A549 treated with GW870086 at 1 μM for 4 hours (cell line): ENCODE measurements at places on chromosomes 2 and 18. TPM values are rescaled to one million over a fixed set of nuclear protein-coding genes. Genes with fewer than 3 reads are reported as not detected.

Gene RTKN
- total RNA-seq, result 18.8 to 25.6 TPM (median 24.2 TPM) in 5 replicates

Gene PIEZO2
- total RNA-seq, result 0.58 to 1.2 TPM (median 0.66 TPM) in 5 replicates

Gene ABHD1
- total RNA-seq, result 0.98 to 2.3 TPM (median 1.5 TPM) in 5 replicates

Gene SIX3
- 0.39 to 0.73 TPM (median 0.71 TPM) in 5 replicates for total RNA-seq

Gene MLPH
- 236 to 318 TPM (median 297 TPM) in 5 replicates for total RNA-seq

Gene SOWAHC
- total RNA-seq, result 7.7 to 11.8 TPM (median 10.4 TPM) in 5 replicates

Gene C1D
- total RNA-seq, result 33.4 to 55.0 TPM (median 38.2 TPM) in 5 replicates

Gene ICOS
- total RNA-seq, result not detected in 5 replicates

Gene MC2R
- not detected in 5 replicates for total RNA-seq
